GM19239 (cell line): ENCODE measurements at places on chromosomes 2 and 18.

- no peak for DNase-seq
Observed at GRCh38 chr2:128367601-128368359, 49.1 kb upstream of the HS6ST1 start.

DNA sequence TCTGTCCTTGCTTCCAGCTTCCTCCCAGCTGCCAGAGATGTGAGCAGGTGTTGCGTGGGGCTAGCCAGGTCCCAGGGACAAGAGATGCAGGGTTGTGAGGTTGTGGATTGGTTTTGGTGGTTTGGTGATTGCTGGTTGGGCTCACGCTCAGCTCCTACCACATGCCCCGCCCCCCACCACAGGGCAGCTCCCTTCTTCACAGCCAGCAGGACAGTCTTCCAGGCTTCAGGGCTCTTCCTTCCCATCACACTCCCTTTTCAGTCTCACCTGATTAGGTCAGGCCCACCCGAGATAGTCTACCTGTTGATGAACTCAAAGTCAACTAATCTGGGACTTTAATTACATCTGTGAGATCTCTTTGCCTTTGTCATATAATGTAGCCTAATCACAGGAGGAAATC, 52.0 kb upstream of the GLI2 start:
- DNase-seq: no peak

DNA sequence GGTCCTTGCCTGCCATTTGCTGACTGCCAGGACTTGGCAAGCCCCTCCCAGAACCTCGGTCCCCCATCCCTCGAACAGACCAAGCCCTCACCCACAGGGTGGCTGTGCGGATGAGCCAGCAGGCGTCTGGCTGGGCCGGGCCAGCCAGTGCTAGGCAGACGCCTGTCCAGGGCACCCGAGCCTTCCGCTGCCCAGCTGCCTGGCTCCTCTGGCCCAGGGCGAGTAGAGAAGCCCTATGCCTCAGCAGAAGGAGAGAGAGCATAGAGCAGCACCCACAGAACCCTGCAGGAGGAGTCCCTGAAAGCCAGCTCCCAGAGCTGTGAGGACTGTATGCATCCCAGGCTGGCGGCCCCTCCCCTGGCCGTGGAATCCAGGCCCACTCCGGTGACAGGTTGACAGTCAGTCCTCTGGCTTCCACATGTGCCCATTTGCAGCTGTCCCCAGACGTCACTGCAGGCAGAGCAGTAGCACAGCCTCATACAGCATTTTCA, 62.1 kb upstream of the GLI2 start:
- no peak for DNase-seq

GRCh38 chr2:40085786-40086185, 306.7 kb upstream of the THUMPD2 start:
- no peak for DNase-seq

- no peak for DNase-seq
Observed at GRCh38 chr18:31424383-31424988, 23.1 kb upstream of the DSG3 start.

DNA sequence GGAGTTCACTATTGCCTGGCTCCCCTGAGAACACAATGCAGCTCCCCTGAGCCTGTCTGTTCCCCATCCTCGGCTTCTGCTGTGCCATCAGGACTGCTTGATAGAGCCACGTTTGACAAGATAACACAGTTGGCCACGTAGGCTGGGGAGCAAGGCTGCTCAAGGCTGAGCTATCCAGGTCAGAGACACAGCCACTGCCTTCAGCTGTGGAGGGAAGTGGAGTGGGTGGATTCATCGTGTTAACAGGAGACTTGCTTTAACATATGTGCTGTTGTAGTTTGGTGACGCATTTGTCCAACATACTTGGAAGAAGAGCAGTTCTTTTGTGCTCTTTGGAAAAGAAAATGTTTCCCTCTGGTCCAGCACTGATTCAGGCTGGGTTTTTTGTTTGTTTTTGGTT, 68.8 kb downstream of the WDSUB1 start:
- DNase-seq: no peak

DNA sequence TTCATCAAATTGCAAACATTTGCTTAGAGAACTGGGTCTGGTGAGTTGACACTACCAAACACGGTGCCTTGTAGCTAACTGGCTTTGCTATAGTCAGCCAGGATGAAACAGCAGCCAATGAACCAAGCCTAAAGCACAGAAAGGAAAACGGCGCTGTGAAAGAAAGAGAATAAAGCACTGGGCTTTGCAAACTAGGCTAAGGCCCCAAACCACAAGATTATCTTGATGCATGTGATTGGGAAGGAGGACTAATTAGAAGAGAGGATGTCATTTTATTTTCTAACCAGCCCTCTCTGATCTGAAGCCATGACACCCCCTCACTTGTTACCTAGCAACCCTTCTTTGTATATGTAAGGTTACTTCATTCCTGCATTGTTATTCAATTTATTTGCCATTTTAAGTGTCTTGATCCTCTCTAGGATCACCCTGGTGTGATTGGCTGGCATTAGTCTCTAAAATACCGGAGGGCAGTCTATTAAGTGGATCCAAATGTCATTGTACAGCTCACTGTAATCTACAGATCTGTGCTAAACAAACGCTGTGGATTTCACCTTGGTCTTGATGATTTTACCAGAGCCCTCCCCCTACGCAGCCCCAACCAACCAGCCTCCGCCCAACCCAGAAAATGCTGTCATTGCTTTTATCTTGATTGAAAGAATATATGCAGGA, 395.4 kb upstream of the ACVR2A start:
- no peak for DNase-seq

DNA sequence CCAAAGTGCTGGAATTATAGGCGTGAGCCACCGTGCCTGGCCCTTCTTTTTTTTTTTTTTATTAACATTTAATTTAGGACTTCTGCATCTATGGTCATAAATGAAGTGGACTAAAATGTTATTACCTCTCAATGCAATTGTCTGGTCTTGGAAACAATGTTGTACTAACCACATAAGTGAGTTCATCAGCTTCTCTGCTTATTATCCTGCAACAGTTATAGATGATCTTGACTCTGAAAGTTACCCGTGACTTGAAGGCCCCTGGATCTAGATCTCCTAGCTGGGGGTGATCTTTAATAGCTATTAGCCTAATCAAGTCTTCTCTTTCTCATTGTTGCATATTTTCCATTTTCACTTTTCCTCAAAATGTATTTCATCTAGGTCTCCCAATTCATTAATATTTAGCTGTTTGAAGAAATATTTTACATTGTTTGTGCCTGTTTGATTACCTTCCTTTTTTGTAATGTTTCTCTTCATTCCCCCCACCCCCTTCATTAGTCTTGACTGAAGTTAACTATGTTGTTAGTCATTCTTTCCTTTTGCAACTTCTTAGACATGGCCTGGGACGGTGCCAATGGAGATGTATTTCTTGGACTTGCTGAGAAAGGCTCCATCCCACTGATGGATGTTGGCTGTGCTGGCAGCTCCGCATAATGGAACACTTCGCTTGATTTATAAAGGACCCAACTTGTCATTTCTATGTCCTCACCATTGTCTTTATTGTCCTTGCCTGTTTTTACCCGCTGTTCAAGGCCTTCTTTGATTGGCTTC, 141.6 kb upstream of the RIOK3 start:
- DNase-seq: no peak

DNA sequence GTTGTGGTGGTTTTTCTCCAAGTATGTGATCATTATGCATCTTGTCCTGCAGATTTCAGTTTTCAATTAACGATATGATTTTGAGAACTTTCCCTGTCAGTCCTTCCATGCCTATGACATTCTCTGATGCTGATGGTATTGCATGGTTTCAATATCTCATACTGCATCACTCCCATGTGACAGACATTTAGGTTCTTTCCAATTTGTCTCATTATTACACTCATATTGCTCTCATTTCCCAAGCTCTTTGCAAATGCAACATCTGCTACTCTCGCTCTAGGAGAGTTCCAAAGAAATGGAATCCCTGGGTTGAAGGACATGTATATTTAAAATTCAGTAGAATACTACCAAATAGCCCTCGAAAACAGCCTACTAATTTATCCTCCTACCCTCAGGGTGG, 125.5 kb downstream of the MARCHF4 start:
- no peak for DNase-seq

DNA sequence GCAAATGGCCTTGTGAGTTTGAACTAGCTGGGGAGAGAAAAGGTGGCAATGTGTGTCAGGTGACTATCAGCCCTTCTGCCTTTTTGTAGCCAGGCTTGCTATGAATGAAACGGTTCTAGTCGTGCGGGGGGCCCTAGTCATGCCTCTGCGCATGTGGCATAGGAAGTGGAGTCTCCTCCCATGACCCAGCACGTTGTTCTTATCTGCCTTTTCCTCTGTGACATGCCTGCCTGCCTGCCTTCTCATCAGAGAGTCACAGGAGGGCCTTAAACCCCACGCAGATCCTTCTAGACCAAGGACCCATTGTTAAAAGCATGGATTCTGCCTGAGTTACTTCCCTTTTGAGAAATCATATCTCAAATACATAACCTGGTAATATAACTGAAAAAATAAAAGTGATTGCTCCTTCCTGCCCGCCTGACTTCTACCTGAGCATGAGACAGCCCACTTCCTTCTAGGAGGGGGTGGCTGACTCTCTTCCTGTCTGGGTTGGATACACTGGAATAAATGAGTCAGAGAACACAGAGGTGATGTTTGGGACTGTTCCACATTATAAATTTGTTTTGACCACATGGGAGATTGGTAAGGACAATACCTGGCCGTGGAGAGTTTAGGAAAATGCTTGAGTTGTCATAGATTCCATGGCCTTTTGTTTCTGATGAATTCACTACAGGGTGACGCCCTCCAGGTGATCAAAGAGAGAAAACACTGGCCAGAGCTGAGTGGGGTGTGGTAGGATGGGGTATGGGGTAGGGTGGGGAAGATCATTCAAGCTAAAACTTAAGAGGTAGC, 49.8 kb downstream of the FBLN7 start:
- DNase-seq: no peak

- DNase-seq: no peak
Observed at GRCh38 chr18:48340560-48340959, 68.6 kb downstream of the ZBTB7C start.

DNA sequence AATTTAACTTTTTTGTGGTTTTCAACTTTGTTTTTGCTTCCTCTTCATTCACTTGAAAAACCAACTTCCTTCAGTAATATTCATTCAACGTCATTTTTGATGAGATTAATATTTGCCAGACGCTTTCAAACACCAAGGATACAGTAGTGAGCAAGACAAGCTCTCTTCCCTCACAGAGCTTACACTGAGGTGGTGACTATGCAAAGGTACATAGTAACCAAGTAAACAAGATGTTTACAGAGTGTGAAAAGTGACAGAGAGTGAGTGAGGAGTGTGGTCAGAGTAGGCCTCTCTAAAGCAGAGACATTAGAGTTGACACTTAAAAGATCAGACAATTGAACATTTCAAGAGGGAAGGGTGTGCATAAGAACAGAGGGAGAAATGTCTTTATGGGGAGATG, 155.5 kb downstream of the TMEM247 start:
- no peak for DNase-seq

DNA sequence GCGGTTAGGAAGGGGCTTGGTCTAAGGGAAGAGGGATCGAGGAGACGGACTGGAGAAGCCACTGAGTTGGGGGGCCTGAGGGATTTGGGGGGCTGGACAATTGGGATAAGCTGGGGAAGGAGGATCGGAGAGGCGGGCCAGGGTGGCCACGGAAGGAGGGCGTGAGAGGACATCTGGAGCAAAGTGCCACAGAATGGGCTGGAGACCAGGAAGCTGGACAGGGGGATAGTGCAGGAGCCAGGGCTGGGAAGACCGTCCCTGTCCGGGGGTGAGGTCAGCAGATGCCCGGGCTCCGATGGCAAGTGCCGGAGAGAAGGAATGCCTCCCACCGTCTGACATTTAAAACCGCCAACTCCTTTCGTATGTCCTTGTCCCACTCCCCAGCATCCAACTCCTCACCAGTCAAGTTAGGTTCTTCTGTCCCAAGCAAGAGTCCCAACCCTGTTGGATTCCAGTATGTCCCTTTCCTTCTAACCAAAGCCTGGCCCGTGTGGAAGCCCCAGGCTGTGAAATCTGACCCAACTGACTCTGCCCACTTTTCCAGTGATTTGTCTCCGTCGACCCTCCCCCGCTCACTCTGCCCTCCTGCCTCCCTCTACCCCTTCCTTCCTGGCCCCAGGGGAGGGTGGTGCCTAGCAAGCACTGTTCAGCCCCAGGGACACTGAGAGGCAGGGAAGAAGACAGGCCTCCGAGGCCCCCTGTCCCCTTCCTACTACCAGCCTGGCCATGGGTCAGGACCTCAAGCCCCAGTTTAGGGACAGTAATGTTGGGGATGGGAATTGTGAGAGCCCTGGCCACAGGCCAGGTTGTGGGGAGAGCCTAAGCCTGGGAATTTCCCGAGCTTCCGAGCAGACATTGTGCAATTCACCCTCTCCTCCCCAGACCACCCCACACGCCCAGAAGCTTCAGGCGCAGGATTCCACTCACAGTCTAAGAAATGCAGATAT, 31.5 kb upstream of the TMBIM1 start:
- DNase-seq: no peak

DNA sequence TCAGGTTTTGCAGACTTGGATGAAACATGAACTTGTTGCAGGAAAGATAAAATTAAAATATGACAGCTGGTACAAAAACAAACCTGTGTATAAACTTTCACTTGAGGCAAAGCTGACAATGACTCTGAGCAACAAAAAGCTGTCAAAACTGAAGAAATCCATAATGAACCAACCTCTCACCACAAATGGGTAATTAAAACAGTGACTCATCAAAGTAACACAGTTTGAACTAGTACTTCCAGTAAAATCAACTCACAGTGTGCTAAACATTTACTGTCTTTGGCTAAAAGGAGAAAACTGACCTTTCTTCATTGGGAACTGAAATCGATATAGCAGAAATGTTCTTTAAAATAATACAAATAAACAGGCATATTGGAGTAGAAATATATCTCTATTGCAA, 209.7 kb downstream of the WDPCP start:
- DNase-seq: no peak

DNA sequence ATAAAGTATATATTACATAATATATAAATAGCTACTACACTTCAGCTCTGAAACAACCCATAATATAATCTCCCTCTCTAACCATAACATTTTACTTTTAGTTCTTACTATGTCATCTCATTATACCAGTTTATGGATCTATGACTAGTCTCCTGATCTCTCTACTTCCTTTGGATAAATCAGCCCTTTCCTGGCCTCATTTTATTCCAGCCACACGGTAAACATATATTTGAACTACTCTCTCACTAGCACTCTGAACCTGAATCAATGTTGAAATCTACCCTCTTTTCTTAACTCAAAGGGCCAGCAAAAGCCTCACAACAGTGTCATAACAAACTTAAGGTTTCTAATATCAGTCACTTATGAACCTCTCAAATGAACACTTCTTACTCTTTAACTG, 62.6 kb downstream of the BAZ2B start:
- DNase-seq: no peak

DNA sequence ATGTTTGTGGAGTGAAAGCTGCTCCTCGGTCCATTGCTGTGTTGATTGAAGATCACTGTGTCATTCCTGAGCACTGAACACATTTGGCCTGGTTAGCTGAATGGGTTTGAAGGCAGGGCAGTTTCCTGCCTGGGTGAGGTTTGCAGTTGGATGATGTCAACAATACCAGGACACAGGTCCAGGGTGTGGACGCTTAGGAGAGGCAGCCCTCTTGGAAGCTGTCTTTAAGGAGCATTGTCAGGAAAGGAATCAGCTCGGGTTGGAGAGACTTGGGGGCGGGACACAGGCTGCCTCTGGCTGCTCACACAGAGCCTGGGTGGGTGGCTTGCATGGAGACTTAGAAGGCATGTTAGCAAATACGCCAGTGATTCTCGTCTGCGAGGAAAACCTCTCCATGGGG, 237.7 kb downstream of the SEPTIN10 start:
- no peak for DNase-seq
